Right kidney (tissue), 9 donors: ENCODE measurements at places on chromosomes 7 and 10.
A peak's percentile ranks its signal among the peaks of the same experiment; 100 is the strongest.

GRCh38 chr10:89266721-89267453 lies 15.3 kb upstream of the LIPA start:
- no peak for DNase-seq

- peak; percentile 35 for DNase-seq
These were observed 60.6 kb upstream of the UBE3C start for GRCh38 chr7:157077986-157078644.

GRCh38 chr7:83778073-83778443 lies 129.1 kb upstream of the SEMA3E start:
- DNase-seq = no peak

DNA sequence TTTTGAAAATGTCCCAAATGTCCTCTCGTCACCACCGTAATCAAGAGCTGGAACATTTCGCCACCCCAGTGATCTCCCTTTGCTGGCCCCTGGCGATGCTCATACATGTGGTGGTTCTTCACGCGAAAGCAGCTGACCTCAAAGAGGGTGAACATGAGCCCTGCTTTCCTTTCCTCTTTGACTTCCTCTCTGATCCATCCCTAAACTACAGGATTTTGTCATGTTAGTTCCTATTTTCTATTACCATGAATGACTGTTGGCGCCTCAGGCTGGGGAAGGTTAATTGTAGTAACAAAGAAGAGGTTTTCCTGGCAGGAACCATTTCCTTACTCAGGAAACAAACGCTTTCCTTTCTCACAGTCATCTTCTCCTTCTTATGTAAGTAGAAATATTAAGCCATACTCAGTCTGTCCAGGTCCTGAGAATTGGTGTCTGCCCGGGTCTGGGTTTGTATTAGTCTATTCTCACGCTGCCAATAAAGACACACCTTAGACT lies 114.5 kb downstream of the INSYN2A start:
- DNase-seq = no peak

DNA sequence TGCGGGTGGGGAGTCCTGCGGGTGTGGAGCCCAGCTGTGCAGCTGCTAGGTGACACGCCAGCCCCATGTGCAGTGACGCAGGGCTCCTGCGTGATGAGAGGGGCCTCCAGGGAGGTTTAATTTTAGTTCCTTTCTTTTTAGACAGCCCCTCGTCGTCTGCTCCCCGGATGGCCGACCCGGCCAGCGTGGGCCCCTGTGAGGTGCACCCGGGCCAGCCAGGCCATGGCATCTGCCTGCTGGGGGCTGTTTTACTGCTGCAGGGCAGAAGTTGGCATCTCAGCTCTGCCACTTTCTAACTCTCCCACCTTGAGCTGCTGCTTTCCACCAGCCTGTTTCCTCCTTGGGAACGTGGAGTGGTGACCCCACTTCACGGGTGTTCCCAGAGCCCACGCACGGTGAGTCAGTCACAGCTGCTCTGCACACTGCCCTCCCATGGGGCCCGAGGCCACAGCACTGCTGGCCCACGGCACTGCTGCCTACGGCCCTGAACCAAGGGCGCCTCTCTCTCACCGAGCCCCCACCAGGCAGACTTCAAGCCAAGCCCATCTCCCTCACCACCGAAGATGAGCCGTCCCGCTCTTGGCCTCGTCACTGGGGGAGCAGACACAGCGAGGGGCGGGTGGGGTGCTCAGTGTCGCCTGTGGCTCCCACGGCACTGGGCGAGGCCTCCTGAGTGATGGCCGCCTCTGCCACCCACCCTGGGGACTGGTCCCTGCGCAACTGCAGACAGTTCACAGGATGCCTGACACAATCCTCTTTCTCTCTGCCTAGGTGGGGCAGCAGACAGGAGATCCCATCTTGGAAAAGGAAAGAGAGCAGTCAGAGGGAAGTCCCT lies 21.3 kb downstream of the CYP2W1 start:
- no peak for DNase-seq

- no peak for DNase-seq
These were observed 1.6 kb upstream of the ADAP1 start for GRCh38 chr7:956031-956430.

GRCh38 chr7:153588586-153588985 lies 463.6 kb upstream of the DPP6 start:
- DNase-seq = no peak

GRCh38 chr7:68688416-68689086 lies 909.7 kb upstream of the AUTS2 start:
- DNase-seq = no peak

DNA sequence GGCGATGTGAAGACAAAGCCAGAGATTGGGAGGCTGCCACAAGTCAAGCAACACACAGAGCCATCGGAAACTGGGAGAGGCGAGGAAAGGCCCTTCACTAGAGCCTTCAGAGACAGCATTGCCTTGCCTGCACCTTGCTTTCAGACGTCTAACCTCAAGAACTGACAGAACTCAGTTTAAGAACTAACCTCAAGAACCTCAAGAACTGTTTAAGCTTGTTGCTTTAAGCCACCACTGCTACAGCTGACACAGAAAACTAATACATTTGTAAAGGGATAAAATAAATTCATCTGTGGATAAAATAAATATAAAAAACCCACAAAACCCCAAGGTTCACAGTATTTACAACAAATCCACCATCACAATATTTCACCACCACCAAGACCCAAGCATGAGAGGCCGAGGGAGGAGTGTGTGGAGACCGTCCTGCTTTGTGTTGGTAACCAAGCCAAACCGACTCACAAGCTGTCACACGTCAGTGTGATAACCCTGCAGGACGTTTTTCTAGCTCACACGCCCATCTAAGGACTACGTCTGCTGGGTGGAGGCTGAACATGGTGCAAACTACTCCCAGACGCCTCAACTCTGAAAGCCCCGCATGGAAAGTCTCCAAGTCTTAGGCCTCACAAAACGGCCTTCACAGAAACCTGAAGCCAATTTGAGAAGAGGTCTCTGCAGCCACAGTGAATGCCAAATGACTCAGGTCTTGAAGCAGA lies 116.8 kb downstream of the ABLIM1 start:
- DNase-seq = no peak

DNA sequence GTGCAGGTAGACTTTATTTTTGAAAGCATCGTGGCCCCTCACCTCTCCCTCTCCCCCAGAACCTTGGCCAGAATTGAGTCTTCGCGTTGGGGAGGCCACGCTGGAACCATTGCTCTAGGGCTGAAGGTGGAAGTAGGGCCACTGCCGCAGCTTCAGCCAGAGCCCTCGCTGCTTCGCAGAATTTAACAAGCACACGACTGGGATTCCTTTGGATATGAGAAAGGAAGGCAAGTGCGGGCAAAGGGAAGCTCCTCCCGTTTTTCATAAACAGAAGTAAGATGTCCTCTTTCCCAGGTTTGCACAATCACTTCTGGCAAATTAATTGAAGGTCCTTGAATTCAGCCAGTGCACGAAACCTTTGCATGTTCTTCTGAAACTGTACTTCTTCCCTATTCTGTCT lies 168.1 kb downstream of the CCDC3 start:
- no peak for DNase-seq

- DNase-seq = no peak
These were observed 13.8 kb downstream of the DPYSL4 start for GRCh38 chr10:132200344-132201110.

DNA sequence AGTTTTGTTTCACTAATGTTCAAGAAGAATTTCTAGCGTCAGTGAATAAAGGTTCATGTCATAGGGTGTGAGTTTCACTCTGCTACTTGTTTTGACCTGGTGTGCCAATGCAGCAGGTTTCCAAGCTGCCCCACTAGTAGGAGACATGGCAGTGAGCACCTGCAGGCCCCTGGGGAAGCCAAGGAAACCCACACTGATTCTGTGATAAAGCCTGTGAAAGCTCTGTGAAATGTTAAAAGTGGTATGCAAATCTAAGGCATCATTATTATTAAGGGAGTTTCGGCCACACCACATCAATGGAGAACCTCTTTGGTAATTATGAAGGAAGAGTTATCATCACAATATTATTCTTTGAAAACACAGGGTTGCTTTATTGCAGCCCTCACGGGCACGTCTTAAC lies 46.4 kb downstream of the ABCB5 start:
- DNase-seq = no peak

- DNase-seq = no peak
These were observed 21.7 kb downstream of the DDIT4 start for GRCh38 chr10:72295330-72295910.

DNA sequence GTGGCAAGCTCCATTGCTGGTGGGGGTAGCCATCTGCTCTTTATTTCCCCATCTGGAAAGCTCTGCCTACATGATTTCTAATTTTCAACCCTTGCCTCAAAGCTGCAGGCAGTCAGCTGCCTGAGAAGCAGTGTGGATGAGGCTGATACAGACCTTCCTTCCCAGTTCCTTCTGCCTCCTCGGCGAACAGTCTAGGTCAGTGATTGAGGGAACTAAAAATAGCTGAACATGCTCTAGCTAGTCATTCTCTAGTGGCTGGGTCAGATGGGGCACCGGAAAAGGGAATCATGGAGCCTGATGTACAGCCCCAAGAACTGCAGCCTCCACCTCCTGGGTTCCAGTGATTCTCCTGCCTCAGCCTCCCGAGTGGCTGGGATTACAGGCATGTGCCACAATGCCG lies 48.7 kb downstream of the NAMPT start:
- DNase-seq = no peak

DNA sequence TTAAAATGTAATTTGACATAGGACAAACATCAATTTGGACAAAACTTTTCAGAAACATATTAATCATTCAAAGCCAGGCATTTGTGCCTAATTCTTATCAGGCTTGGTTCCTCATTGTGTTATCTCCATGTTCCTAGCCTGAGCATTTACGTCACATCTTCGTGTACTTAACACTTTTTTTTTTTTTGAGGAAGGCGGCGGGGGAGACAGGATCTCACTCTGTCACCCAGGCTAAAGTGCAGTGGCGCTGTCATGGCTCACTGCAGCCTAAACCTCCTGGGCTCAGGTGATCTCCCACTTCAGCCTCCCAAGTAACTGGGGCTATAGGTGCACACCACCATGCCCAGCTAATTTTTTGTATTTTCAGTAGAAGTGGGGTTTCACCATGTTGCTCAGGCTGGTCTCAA lies 19.8 kb downstream of the HNRNPA2B1 start:
- DNase-seq = no peak

DNA sequence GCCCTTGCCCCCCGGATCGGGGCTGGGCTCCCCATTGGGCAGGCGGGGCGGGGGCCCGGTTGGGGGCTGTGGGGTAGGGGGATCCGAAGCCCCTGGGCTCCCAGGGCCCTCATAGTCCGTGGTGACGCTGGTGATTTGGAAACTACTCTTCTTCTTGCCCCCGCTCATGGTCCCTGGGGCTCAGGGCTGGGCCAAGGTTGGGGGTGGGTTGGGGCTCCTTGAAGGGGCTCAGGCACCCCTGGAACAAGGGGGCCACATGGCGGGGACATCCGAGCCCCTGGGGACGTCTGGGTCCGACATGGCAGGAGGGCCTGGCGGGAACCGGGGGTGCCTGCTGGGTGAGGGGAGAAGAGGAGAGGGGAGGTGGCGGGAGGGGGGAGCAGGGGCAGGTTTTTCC lies 1.1 kb downstream of the TSC22D4 start:
- DNase-seq = no peak
